ENCODE measurements at places on chromosomes 2 and 18. TPM values are rescaled to one million over a fixed set of nuclear protein-coding genes. Genes with fewer than 3 reads are reported as not detected.

- DNase-seq: no peak
Observed at GRCh38 chr18:60898111-60898510, 435.1 kb upstream of the CDH20 start.

- no peak for DNase-seq
Observed at GRCh38 chr2:47058003-47058931, 96.8 kb downstream of the STPG4 start.

GRCh38 chr2:235513984-235514626, 20.3 kb downstream of the AGAP1 start:
- DNase-seq: no peak

DNA sequence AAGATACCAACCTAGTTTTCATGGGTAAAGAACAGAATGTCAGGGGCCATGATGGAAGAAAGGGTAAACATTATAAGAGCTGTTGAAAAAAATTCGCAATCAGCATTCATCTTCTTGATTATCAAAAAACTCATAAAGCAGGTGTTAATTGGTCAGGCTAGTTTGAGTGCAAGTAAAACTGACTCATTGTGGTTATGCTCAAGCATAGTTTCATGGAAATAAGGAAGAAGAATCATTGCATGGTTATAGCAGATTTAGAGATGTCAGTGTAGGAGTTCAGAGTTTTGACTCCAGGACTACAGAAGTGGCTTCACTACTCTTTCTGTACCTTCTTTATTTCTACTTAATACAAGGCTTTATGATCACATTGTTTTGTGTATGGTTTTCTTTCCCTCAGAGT, 26.9 kb upstream of the CDH19 start:
- no peak for DNase-seq

Gene TLX2
- total RNA-seq: not detected

Gene PLEKHB2
- 113 TPM for total RNA-seq
